Uterus (tissue), 4 donors: ENCODE measurements at places on chromosomes 13 and 19.
A peak's percentile ranks its signal among the peaks of the same experiment; 100 is the strongest.

- no peak for DNase-seq
Measured at GRCh38 chr13:79736356-79736755, 255.4 kb downstream of the NDFIP2 start.

- no peak for DNase-seq
Measured at GRCh38 chr13:23488442-23488841, 54.9 kb upstream of the SACS start.

DNA sequence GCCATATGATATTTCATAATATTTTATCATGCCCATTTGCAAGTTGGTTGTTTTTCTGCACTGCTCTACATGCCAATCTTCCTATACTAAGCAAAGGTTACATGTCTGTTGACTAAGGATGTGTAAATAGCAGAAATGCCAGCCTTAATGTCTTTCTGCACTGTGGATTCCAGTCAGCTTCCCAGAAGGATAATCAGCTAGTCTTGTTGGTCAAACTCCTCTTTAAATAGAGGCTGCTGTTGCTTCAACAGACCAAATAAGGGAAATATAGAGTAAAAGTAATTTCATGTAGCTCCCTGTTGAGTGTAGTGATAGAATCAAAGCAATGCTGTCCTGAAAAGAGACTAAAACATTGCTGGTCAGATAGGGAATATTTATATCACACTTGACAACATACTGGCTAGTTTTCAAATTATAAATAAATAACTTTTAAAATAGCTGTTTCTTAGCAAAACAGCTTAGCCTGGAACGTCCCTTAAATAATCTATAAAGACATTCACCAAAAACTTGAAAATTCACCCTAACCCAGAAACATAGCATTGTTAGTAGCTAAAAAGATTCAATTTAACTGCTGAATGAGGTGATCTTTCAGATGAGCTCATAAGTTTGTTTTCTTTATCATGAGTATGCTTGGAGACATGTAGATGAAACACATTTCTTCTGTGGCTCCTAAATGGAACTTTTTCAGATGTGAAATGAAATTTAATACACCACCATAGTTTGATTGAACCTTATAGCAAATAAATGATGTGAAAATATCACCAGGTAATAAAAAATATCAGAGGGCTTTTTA, 56.6 kb downstream of the FRY start:
- DNase-seq = no peak

GRCh38 chr19:45701676-45702075, 9.2 kb downstream of the QPCTL start:
- no peak for DNase-seq

- DNase-seq = no peak
Measured at GRCh38 chr13:110989331-110989730, 74.5 kb upstream of the ANKRD10 start.

DNA sequence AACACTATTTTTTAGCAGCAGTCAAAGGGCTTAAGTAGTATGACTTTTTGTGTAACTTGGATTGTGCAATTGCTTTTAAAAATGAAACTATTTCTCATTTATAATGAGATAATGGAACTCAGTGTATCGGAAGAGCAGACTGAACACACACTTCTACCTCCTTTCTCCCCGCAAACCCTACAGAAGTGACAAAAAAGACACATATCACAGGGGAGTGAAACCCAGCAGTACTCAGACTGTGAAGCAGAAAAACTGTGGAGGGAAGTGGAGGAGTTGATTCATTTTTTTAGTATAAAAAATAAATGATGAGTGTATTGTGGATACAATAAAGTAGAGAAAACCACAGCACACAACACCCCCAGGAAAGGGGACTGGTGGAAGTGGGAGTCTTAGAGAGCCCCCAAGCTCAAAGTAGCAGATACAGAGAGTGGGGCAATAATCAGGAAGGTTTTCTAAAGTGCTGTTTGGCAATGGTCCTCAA, 9.7 kb downstream of the LPAR6 start:
- no peak for DNase-seq

DNA sequence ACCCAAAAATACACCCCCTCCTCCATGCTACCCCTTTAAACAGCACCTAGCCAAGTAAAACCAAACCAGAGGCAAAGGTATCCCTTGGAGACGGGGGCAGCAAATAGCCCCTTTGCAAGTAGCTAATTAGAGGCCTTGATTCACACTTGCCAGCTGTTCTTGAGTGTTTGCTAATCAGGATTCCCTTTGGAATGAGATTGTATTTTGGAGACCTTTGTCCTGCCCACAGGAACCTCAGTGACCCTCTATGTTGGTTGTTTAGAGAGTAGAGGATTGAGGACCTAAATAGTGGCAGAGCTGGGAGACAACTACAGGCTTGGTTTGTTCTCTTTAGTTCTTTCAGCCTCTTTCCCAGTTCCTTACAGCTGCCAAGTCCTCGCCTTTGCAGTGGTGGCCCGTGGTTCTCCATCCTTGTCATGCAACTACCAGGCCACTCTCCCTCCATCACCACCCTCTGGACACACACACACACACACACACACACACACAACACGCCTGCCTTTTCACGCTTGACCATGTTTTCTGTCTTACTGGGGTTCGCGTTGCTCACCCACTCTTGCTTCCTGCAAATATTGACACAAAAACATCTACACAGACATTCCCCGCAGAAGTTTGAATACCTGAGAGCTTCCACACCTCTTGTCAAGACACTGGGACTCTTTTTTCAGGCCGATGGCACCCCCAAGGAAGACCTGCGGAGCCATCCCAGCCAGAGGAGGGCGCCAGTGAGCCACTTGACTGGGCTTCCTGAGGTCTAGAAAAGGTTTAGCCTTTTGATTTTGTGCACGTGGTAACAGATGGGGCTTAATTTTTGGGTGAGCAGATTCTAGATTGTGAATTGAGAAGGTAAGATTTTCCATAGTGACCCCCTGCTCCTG, 80.0 kb upstream of the GPR183 start:
- no peak for DNase-seq

DNA sequence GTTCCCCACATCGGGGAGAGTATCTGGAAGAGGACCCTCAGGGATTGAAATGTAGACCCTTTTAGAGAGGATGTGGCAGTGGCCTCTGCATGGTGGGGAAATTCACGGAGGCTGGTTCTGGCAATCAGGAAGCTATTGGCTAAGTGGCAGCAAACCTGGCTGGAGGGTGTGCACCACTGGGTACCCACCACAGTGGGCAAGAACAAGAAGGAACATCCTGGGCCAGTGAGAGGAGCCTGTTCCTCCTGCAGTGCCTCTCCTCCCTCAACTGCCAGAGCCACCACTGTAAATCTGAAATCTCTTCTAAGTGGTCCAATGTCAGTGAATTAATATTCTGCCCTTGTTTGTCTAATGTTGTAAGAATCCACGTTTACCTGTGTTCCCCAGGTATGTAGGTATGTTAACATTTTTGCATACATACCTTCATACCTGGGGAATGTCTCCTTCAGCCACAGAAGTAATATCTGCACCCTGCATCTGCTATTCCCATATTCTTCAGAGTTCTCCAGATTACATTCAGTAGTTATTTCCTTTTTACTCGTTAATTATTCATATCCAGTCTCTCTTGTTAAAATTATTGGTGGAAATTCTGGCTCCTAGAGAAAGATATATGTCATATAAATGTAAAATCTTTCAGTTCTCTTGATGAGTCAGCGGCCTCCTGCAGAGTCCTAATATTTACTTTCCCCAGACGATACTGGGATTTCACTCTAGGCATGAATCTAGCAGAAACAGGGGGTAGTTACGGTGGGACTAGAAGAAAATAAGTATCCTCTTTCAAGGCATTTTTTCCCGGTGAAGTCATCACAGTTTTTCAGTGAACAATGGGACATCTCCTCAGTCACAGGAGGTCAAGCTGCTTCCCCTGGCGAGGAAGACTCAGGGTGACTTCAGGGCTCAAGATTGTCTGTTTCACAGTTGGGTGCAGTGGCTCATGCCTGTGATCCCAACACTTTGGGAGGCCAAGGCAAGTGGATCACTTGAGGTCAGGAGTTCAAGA, 148.3 kb downstream of the MYO16 start:
- no peak for DNase-seq

GRCh38 chr13:80655778-80656511, 315.0 kb upstream of the SPRY2 start:
- no peak for DNase-seq

- no peak for DNase-seq
Measured at GRCh38 chr19:51921949-51922348, 5.3 kb upstream of the ZNF613 start.

DNA sequence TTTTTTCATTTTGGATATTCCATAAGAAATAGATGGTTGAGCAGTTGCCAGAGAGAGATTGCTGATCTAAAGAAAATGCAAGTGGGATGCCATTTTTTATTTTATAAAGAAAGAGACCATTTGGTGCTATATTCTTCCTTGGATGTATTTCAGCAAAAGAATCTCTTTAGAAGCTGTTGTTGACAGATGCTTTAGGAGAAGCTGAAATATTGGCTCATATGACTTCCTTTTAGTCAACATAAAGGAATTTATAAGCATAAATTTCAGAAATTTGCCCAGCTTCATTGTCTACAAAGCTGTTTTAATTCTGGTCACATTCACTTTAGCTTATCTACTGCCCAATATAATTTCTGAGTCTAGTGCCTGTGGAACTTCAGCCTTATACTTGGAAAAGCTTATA, 36.9 kb downstream of the POLR1D start:
- DNase-seq = no peak

DNA sequence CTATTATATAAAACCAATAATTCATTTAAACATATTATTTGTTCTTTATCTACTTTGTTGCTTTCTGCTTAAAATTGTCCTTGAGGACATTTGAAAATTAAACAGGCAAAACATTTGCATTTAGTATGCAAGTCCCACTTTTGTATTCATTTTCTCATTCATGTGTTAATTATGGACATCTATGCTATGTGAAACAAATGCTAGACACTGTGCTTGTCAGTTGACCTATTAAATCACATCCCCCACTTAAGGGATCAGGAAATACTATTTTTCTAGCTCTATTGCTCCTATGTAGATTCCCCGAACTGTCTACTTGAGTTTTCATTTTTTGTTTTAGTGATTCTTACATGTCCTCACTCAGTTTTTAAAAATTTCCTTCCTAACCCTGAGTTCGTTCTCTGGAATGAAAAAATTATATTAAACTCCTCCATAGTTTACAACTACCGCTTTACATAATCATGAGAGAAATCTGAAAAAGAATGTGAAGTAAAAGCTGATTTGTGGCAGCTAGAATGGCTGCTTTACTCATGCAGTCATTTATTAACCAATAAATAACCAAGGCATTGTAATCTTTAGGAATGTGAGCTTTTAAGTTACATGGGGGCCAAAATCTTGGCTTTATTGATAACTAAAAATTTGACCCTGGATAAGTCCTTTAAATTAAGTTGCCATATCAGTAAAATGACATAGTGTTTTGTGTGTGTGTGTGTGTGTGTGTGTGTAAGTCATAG, 188.5 kb downstream of the LIG4 start:
- no peak for DNase-seq

DNA sequence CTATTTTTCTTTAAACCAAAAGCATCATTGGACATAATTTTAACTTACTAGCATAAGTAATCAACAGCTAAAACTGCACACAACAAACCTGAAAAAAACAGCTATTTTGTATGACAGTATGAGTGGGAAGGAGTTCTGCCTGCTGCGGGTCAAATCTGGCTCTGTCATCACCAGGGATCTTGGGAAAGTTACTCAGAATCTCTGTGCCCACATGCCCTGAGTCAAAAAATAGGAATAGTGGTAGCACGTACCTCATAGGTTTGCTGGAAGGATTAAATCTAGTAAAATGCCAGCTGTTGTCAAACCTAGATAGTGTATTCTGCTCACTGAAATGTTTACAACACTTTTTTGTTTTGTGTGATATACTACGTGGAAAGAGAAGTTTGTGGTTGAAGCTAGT, 1.1 kb downstream of the CLN5 start:
- no peak for DNase-seq

GRCh38 chr13:21616880-21617279, 12.9 kb upstream of the MICU2 start:
- DNase-seq = no peak

GRCh38 chr13:36945078-36945477, 25.0 kb upstream of the SMAD9 start:
- no peak for DNase-seq

GRCh38 chr19:35959040-35959967, 23.1 kb downstream of the LRFN3 start:
- DNase-seq = peak; percentile 35

DNA sequence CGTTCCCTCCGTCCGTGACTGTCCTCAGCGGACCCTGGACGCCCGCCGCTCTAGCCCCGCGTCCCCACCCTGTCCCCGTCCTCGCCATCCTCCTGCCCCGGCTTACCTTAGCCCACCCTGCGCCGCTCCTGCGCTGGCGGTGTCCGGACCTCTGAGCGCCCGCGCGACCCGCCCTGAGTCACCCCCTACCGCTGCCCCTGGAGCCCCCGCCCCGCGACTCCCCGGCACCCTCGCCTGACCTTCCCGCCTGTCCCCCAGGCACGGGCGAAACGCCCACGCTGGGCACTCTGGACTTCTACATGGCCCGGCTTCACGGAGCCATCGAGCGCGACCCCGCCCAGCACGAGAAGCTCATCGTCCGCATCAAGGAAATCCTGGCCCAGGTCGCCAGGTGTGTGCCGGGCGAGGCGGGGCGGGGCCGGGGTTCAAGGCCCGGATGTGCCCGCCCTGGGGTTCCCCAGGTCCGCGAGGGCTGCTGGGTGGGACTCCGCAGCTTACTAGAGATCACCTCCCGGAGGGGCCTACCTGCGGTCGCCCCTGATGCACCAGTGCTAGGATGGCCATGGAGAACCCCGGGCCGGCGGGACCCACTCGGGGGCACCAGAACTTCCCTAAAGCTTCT, 5.1 kb downstream of the HMG20B start:
- DNase-seq = no peak

- DNase-seq = no peak
Measured at GRCh38 chr13:105063676-105064075, 1471.8 kb downstream of the EFNB2 start.

- DNase-seq = peak; percentile 49
Measured at GRCh38 chr19:49870309-49870901, 3.0 kb upstream of the PNKP start.

- DNase-seq = peak; percentile 60
Measured at GRCh38 chr13:49400755-49401659, 42.9 kb downstream of the CAB39L start.

- peak; percentile 52 for DNase-seq
Measured at GRCh38 chr19:49421039-49421877, 2.0 kb downstream of the PTH2 start.

- no peak for DNase-seq
Measured at GRCh38 chr13:66612983-66613382, 617.2 kb downstream of the PCDH9 start.

- DNase-seq = no peak
Measured at GRCh38 chr13:45731455-45731854, 29.3 kb downstream of the CBY2 start.

GRCh38 chr13:73903561-73903960, 230.6 kb downstream of the KLF12 start:
- DNase-seq = no peak

- no peak for DNase-seq
Measured at GRCh38 chr19:11131471-11131870, 24.1 kb downstream of the SPC24 start.

- peak; percentile 26 for DNase-seq
Measured at GRCh38 chr19:18225702-18226468, at the start of gene PDE4C. PDE4C (minus strand) TSS chr19:18226438; CDS start chr19:18226415, 23 bp downstream.
